ENCODE measurements at places on chromosomes 4 and X. TPM values are rescaled to one million over a fixed set of nuclear protein-coding genes. Genes with fewer than 3 reads are reported as not detected.

FIP1L1 gene
- 58.3 TPM for total RNA-seq

- DNase-seq: no peak
Measured at GRCh38 chr4:13207226-13207625, 276.9 kb downstream of the RAB28 start.

DNA sequence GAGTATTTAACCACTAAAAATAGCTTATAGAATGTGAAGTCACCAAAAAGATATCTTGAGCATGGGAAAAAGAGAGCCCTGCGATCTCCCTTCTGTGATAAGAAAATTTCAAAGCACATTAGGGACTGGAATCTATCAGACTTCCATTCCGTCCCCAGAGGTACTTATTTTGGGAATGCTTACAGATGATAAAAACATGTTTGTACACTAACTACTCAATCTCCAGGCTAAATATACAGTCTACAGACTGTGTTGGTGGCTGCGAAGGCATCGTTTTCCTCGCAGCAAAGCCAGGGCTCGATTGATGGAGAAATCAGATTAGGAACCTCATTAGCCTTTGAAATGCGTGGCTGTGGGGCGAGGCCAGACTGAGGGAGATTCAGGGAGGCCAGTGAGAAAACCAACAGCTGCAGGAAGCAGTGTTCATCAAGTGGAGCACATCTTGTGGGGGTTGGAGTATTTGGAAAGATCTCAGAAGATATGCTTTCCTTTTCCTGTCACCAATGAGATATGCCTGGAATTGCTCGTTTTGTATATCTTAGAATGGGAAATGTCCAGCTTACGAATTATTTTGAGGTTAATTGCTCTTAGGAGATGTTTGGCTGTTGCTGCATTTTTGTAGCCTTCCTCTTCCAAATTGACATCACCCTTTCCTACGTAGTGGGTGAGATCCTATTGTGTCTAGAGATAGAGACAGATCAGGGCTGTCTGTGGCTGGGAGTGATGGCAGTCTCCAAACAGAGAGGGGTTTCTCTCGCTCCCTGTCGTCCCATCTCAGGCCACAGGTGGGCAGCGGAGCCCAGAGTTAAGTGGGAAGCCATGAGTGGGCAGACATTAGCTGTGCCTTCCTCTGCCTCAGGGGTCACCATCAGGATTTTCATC, 224.9 kb upstream of the FAT1 start:
- DNase-seq: peak; percentile 67

GRCh38 chr4:113873508-113873907, 105.9 kb downstream of the ARSJ start:
- DNase-seq: no peak

GRCh38 chr4:71029504-71029903, 36.1 kb downstream of the DCK start:
- no peak for DNase-seq

- no peak for DNase-seq
Measured at GRCh38 chrX:110317061-110317819, 645 bp downstream of the AMMECR1 start.

- DNase-seq: peak; percentile 7
Measured at GRCh38 chrX:55907968-55908607, 190.5 kb downstream of the RRAGB start.

UCP1 gene
- total RNA-seq: not detected

GPR82 gene
- not detected for total RNA-seq

VEGFD gene
- total RNA-seq: not detected

NDNF gene
- not detected for total RNA-seq

DNA sequence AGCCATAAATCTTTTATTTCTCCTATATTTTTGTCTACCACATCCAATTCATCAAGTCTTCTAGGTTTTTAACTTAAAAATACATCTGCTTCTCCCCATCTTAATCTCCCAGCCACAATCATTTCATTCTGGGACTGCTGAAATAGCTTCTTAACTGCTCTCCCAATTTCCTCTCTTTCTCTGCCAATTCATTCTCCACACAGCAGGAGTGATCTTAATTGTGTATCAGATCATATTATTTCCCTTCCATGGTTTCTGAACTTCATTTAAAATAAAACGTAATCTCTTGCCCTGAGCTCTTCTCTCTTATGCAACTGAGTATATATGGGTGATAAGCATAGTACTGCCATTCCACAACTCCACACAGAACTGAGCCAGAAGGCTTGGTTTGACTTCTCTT, 69.4 kb downstream of the IQCM start:
- no peak for DNase-seq

DNA sequence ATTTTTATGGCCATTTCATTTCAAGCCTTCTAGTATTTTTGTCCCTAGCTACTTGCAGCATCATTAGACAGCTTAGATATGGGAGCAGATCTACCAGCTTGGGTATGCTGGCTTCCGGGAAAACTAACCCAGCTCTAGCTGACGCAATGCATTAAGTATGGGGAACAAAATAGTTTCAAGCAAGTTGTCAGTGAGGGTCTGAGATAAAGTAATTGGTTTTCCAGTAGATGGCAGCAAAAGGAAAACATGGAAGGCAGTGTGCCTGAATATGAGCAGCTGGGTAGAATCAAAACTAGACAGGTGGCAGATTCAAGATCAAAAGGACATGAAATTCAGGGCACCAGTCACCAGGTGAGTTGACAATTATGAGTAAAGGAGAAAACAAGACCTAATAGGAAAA, 340.9 kb upstream of the CTSO start:
- peak; percentile 86 for DNase-seq

- no peak for DNase-seq
Measured at GRCh38 chr4:24245491-24245820, 338.9 kb downstream of the DHX15 start.

P2RY8 gene
- total RNA-seq: not detected

DNA sequence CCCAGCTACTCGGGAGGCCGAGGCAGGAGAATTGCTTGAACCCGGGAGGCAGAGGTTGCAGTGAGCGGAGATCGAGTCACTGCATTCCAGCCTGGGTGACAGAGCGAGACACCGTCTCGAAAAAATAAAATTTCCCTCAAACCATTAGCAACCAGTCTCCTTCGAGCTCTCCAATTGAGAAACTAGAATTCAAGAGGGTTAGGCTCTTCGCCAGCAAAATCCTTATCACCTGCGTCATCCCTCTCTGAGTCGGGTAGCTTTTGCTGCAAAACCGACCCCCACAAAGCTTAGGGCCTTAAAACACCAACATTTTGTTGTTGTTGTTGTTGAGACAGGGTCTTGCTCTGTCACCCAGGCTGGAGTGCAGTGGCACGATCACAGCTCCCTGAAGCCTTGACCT, 75.1 kb upstream of the DDX3X start:
- DNase-seq: no peak

- DNase-seq: no peak
Measured at GRCh38 chrX:28625223-28625622, 38.0 kb downstream of the IL1RAPL1 start.

All from HFFc6 (cell line).